ENCODE measurements at places on chromosomes 7 and 10. TPM values are rescaled to one million over a fixed set of nuclear protein-coding genes. Genes with fewer than 3 reads are reported as not detected.

DNA sequence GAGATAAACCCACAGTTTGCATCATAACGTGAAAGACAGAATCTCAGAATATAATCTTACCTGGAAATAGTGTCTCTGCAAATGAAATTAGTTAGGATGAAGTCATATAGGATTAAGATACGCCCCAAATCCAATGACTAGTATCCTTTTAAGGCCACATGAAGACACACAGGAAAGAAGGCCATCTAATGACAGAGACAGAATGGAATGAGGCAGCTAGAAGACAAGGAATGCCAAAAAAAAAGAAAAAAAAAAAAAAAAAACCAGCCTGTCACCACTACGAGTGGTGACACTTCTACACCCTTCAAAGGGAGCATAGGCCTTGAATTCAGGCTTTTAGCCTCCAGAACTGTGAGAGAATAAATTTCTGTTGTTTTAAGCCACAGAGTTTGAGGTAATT, 82.9 kb downstream of the HYCC1 start:
- no peak for DNase-seq

DNA sequence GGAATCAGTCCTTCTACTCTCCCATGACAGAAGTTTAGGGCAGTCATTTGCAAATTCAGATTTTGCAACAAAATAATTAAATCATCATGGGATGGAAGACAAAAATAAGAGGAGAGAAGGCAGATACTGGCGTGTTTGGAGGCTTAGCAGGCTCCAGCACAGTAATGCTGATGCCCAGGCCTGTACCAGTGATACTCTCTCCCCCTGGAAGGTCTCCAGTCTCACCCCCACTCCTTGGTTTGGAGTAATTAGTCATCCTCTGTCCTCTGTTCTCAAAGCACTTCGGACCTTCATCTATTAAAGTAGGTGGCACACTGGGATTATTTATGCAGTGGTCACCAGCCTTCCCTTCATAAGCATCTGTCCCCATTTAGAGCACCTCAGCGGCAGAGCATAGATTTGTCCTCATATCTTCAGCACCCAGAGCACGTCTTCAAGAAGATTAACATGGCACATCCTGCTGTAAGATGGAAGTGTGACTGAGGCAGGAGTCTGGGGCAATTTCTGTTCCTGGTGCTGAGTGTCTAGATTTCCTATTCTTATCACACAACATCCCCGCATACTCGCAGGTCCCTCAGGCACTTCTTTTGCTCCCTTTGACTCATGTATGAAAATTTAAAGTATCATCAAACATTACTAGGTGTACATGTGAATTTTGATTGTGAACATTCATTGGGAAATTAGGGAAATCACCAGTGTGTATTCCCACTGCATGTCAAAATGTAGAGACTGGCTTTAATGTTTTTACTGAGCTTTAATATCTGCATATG, 31.3 kb upstream of the TRIL start:
- DNase-seq = no peak

DNA sequence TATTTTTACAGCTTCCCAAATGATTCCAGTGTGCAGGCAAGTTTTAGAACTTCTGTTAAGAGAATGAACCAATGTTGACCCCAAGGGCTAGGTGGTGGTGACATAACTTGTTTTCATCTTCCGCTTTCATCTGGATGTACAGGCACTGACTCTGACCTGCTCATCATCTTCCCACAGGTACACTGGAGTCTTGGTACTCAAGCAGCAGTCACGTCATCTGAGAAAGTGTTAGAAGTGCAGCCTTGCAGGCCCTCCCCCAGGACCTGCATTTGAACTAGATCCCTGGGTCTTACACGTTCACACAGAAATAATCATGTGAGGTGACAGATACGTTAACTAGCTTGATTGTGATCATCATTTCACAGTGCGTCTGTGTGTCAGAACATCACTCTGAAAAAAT, 212.2 kb downstream of the CELF2 start:
- DNase-seq = no peak

DNA sequence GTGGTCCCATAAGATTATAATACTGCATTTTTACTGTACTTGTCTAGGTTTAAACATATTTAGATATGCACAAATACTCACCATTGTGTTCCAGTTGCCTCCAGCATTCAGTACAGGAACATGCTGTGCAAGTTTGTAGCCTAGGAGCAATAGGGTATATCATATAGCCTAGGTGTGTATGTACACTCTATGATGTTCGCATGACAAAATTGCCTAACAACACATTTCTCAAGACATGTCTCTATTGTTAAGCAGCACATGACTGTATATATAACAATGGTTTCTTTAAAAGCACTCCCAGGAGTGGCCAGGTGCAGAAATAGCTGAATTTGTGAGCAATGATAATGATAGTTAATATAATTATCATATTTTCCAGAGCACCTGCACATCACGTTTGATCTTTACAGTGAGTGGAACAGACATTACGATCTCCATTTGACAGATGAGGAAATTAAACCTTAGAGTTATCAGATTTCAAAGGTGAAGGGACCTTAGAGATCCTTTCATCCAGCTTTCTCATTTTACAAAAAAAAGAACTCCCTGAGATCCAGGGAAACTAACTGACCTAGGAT, 99.2 kb upstream of the PDCD4 start:
- no peak for DNase-seq

- no peak for DNase-seq
Measured at GRCh38 chr7:149071182-149071635, 19.3 kb downstream of the ZNF786 start.

GRCh38 chr10:652233-652632, 37.2 kb downstream of the DIP2C start:
- DNase-seq = no peak

- no peak for DNase-seq
Measured at GRCh38 chr7:73539709-73540108, 17.6 kb upstream of the BAZ1B start.

GRCh38 chr7:143417734-143418383, 9.2 kb upstream of the EPHA1 start:
- DNase-seq = peak; percentile 26

DNA sequence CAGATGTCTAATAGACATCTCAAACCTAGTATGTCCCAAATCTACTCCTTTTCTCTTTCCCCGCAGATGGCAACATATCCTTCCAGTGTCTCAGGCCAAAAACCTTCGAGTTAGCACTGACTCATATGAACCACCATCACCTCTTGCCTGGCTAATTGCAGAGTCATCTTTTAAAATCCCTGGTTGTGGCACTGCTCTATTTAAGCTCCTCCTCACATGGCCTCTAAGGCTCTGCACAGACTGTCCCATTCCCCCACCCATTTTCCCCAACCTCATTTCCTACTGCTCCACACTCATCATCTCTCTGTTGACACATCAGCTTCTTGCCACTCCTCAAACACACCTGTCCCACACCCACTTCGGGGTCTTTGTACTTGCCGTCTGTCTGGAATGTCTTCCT, 16.8 kb upstream of the HBP1 start:
- peak; percentile 74 for DNase-seq

- DNase-seq = no peak
Measured at GRCh38 chr7:7104971-7105370, 77.4 kb upstream of the C1GALT1 start.

GRCh38 chr10:71644307-71645180, 75.0 kb downstream of the C10orf105 start:
- DNase-seq = no peak

DNA sequence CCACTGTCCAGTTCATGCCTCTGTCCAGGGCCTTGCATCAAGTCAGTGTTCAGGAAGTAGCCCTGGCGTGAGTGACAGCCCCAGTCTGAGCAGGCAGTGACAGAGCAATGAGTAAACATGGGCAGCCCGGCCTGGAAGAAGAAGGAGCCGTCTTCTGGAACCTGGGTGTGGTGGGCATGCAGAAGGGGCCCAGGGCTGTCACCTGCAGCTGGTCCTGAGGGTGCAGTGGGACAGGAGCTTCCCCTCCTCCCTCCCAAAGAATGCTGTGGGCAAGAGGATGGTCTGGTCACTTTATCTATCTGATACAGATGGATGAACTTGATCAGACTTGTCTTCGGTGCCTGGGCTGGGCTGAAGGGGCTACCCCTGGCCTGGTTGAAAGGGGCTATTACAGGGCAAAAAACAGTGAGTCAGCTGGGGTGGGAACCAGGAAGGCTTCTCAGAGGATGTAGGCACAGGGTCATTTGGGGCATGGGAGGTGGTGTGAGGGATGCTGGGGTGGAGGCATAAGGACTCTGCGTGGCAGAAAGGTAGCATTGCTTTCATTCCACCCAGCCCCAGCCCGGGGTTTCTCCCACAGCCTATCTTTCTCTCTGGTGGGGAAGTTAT, 42.7 kb upstream of the PPIF start:
- DNase-seq = no peak

DNA sequence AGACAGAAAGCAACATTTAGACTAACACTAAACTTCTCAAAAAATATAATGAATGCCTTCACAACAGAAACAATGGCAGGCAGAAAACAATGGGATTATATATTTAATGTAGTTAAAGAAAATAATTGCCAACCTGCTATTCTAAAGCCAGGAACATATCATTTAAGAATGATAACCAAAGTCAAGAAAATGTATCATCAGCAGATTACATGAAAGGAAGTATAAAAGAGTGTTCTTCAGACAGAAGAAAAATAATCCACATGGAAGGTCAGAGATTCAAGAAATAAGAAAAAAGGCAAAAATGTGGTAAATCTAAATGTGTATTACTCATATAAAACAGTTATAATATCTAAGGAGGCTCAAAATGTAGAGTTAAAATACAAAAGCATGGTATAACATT, 98.1 kb downstream of the CYP26A1 start:
- no peak for DNase-seq

DNA sequence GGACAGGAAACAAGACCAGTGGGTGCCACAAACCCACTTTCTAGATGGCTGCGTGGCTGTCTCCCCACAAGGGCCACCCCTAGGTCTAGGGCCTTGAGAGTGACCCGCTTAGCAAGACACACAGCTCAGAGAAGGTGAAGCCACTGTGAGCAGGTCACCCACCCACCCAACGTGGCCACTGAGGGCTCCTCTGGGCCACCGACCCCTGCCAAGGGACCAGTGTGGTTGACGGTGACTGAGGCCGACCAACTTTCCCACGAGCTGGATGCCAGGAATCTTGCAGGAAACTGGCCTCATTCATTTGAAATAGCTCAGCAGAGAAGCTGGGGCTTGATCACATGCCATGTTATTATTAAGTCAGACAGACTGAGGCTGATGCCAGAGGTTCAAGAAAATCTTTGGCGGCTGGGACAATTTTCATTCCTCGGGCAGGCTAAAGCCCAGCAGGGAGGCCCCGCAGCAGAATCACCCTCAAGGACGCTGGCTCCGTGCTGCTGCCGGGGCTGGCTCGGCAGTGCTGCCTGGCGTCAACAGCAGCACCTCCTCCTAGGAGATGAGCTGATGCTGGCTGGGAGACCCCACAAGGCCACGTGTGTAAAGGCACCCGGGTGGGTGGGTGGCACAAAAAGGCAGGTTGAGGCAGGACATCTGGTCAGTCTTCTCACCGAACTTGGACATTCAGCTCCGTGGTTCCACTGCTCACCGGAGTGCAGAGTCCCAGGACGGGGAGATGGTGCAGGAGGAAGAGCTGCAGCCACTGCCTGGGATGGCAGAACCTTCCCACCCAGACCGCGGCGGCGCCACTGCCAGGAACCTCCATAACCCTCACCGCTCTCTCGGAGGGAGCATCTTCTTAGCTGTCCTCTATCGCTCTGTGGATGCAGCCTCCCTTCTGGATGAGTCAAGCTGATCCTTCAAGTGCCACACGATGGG, 57.8 kb downstream of the ZRANB1 start:
- peak; percentile 92 for DNase-seq

- no peak for DNase-seq
Measured at GRCh38 chr7:27925573-27926201, 185.7 kb downstream of the TAX1BP1 start.

DNA sequence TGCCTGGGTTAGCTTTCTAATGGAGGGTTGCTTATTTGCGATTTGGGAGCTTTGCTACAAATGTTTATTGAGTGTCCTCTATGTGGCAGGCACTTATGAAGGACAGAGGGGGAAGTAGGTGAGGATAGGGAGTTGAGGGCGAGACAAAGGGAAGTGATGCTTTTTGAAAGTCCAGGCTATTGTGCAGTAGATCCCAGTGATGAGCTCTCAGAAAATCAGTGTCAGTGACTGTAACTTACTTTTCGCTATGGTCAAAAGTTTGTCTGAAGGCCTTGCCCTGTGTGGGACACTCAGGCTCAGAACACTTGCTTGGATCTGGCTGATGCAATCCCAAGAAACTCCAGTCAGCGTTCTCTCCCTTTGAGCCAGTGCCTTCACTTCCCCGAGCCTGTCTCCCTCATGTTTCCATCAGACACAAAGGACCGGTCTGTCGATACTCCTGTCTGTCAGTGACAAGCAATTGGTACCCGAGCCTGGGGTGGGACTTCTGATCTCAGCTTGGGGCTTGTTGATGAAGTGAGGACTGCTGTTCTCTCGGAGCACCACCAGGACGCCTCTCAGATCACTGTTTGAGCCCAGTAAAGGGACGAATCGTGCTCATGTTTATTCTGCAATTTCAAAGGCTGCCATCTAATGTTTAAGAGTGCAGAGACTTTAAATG, 63.1 kb upstream of the SORCS3 start:
- peak; percentile 32 for DNase-seq

DNA sequence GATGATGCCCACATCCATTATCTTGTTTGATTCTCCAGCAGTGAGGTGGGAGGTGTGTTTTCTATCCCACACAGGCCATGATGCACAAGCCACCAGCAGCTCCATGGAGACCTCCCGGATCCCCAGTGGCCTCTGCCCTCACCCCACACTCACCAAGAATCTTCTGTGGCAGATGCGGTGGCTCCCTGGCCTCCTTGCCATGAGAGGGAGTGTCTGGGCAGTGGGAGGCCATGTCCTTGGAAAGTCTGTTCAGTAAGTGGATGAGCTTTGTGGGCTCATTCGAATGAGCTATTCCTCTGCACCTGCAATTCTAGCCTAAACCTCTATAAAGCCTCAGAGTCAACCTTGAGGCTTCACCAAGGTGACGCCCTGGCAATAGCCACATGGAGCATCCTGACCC, 243.8 kb downstream of the TCERG1L start:
- DNase-seq = no peak

GRCh38 chr7:80134536-80135308, at the start of gene GNAI1:
GNAI1 (plus strand) TSS chr7:80134831; CDS start chr7:80135161, 330 bp downstream.
- DNase-seq = peak; percentile 74

GRCh38 chr7:131284702-131285419, 42.8 kb upstream of the MKLN1 start:
- DNase-seq = no peak

- DNase-seq = peak; percentile 55
Measured at GRCh38 chr7:141785706-141786552, 4.1 kb upstream of the TAS2R5 start.

Gene UCMA
- total RNA-seq = not detected

Gene ANKRD2
- 0.36 TPM for total RNA-seq

Gene ZRANB1
- 24.7 TPM for total RNA-seq

Gene LIMK1
- total RNA-seq = 22.2 TPM

Gene SPDYE8
- not detected for total RNA-seq

Gene SFRP5
- not detected for total RNA-seq

Gene SPDYE5
- total RNA-seq = not detected

Gene SMO
- total RNA-seq = 15.3 TPM

Gene CFAP70
- 0.18 TPM for total RNA-seq

Gene LGI1
- not detected for total RNA-seq

Gene HECTD2
- 10.3 TPM for total RNA-seq
